ENCODE measurements at places on chromosomes 3 and 15. TPM values are rescaled to one million over a fixed set of nuclear protein-coding genes. Genes with fewer than 3 reads are reported as not detected.

P2RY14 gene
- 0.12 TPM for total RNA-seq

ZNF80 gene
- total RNA-seq: not detected

DUOX1 gene
- 0.55 TPM for total RNA-seq

CISH gene
- 21.0 TPM for total RNA-seq

SSR3 gene
- 214 TPM for total RNA-seq

MYZAP gene
- total RNA-seq: 10.6 TPM

BLM gene
- not detected for total RNA-seq

DNA sequence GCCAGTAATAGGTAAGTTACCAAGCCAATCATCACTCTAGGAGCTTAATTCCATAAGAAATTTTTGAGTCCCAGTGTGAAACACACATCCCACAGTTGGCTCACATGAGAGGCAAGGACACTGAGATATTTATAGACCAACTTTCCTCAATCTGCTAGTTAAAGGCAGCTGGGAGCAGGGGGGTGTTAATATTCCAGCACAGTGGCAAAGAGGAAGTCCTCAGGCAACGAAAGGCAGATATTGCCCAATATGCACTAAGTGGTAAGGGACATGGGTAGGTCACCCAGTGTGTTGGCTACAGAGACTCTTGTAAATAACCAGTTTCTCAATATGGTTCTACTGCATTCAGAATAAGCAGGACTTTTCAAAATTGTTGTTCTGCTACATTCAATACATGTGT lies 61.0 kb downstream of the TOP2B start:
- DNase-seq: no peak

GRCh38 chr3:126773167-126773566 lies 69.1 kb downstream of the CHCHD6 start:
- no peak for DNase-seq

DNA sequence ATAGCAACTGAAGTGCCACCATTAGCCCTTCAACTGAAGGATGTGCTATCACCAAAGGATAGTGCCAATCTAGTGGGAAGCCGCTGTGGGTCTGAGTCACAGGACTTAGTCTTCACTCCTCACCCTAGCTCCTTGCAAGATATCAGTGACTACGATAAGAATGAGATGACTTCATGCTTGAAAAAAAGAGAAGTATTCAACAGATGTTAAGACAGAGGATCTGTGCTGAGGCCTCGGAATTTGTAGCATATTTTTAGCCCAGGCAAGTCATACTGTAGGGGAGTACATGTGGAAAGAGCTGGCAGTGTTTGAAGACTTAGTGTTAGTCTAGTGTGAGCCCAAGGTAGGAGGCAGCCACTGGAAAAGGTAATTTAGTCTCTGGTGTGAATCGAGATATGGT lies 270.7 kb upstream of the LRTM1 start:
- no peak for DNase-seq

DNA sequence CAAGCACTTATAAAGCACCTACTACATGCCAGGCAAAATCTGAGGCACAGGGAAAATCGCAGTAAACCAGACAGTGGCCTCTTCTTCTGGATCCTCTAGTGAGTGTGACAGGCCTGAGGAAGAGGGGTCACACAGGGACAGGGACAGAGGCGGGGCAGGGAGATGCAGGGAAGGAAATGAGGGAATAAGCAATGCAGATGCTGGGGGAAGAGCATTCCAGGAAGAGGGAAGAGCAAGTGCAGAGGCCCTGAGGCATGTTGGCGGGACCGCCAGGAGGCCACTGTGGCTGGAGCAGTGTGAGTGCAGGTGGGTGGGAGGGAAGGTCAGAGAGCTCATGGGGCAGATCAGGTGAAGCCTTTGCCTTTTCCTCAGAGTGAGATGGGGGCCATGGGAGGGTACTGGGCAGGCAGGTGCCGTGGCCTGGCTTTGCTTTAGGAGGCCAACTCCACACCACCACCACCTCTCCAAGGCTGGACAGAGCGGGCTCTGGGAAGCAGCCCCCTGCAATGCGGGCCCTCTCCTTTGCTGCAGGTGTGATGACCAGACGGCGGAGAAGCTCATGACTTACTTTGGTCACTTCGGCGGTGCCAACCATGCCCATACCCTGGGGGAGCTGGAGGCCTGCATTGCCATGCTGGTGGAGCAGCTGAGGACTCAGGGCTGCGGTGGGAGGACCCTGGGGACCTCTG lies 26.8 kb upstream of the GP9 start:
- no peak for DNase-seq

DNA sequence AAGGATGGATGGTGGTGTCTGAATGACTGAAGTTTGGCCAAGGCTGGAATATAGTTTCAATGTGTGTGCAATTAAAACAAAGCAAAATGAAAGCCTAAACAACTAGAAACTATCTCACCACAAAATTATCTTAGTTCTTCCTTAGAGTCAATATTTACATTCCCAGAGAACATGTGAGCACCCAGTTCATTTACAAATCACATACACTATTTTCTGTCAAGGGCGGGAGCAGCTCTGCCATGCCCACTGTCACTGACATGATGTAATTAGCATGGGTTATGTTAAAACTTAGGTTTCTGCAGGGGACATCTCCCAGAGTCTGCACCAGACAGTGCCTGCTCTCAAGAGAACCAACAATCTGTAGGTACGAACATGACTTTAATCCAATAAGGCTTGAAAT lies 65.0 kb downstream of the PDZRN3 start:
- DNase-seq: no peak

GRCh38 chr3:104907507-104907906 lies 459.2 kb upstream of the ALCAM start:
- no peak for DNase-seq

DNA sequence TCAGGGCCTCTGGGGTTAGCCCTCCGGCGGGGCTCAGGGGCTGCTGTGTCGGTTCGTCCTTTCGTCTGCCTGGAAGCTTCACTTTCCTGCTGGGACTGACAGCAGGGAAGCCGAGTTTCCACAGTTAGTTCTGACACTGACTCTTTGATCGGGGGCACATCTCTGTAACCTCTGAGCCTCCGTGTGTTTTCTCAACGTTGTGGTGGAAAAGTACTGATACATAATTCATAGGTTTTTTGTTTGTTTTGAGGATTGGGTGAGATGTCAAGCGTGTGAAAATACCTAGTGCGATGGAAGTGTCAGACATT lies 481 bp downstream of the AP4E1 start:
- DNase-seq: no peak

DNA sequence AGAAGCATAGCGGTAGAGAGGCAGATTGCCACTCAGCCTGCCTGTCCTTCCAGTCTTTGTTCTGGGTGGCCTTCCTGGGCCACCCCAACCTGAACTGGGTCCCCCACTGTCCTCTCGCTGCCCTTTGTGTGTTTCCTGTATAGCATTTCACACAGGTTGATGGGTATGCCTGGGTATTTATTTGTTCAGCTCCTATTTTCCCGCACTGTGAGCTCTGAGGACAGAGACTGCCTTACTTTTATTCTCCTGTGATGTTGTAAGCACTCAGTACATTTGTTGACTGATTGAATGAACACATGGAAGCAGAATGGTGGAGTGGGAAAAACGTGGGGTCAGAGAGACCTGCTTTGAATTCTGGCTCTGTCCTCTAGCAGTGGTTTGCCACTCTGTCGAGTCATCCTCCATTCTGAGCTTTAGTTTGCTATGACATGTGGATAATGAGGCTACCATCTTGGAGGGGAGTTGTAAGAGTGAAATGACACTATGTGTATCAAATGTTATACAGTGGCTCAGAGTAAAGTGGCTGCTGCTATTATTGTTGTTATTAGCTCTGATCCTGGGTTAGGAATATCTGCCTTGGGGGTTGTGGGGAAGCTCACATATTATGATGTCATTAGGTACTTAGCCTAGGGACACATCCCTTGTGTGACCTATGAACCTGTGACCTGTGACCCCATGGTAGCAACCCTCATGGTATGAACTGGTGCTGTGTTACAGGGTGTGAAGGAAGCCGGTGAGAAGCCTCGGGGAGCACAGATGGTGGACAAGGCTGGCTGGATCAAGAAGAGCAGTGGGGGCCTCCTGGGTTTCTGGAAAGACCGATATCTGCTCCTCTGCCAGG lies 6.4 kb downstream of the PLEKHO2 start:
- DNase-seq: no peak

DNA sequence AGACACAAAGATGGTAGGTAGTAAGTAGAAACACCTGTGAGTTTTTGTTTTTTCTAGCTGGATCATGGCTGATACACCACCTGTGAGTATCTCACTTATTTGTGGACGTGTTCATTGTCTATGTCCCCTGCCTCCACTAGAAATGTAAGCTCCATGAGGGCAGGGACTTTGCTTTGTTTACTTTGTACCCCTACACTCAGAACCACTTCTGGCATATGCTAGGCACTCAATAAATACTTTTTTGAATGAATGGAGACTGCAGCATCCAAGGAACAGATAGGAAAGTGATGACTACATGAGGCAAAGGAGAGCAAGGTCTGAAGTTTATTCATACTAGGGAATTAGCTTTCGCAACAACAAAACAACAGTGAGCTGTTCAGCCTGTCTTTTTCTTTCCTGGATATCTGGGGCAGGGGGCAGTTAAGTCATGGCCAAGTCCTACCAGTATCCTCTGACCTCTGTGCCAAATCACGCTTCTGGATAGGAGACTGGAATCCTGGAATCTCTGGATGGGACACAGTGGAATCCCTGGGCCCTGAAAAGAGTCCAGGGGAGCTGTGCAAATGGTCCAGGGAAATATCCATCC lies 11.6 kb upstream of the EPB42 start:
- DNase-seq: no peak

DNA sequence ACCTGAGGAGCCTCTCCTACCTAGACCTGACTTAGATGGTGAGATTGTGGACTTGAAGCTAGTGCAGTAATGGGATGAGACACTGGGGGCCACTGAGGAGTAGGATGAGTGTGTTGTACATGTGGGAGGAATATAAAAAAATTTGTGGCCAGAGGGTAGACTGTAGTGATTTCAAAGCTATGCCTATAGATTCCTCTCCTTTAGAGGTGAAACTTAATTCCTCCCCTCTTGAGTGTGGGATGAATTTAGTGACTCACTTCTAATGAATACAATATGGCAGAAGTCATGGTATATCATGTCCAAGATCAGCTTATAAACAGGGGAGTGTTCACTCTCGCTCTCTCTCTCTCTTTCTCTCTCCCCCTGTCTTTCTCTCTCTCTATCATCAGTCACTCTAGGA lies 6.7 kb downstream of the ZNF860 start:
- no peak for DNase-seq

- DNase-seq: no peak
These were observed 505.1 kb downstream of the FHIT start for GRCh38 chr3:60746043-60746638.

- DNase-seq: no peak
These were observed 80.9 kb downstream of the PEX5L start for GRCh38 chr3:179955809-179956208.

- no peak for DNase-seq
These were observed 45.8 kb downstream of the ARHGAP31 start for GRCh38 chr3:119340014-119340413.

GRCh38 chr15:88246081-88246480 lies 10.5 kb downstream of the NTRK3 start:
- DNase-seq: no peak
